NAMALWA (cell line): ENCODE measurements at places on chromosomes 5 and 9.

DNA sequence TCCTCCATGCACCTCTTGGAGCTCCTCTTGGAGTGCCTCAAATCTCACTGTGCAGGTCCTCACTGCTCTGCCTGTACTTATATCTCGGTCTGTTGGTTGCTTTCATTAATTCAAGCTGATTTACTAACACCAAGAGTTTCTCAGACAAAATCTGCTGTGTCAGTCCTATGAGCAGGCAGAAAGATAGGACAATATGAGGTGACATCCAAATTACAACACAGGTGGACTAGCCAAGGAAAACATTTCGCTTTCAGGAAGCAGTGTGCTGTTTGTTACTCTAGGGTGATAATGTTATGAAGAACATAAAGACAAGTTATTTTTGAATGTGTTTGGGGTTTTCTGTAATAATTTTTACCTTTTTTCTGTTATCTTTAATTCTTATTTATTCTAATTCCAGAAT is 264.1 kb upstream of the ANKH start:
- no peak for DNase-seq

DNA sequence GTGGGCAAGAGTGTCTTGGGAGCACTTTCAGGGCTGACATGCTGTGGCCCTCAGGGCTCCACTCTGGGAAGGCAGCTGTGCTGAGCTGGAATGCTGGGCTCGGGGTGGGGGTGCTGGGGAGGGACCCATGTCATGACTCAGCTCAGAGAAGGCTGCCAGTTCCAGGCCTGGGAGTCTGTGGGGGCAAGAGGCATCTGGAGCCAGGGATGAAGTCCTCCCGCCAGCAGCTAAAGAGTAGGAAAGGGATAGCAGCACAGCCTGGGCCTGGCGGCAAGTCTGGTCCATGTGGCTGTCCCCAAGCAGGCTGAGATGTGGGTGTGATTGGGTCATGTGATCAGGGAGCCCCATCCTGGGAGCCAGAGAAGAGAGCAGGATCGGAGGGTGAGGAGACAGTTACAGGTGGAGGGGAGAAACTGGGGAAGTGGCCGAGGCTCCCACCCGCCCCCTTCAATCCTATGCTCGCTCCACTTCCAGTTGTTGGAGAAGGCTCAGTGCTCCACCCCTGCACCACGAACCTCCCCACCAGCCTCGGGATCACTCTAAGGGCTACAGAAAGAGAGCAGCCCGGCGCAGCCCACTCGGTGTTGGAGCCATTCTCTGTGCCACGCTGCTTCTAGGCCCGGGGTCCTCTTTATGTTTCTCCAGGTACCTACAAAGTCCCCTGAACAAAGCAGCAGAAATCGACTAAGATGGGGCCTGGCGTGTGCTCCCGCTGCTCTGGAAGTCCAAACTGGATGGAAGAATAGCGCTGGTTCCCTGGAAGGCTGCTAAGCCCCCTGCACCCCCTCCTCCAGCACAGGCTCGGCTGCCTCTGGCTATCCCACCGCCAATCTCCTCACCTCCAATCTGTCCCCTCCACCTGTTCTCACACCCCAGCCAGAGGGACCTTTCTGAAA is 12.0 kb downstream of the PDGFRB start:
- DNase-seq: no peak

DNA sequence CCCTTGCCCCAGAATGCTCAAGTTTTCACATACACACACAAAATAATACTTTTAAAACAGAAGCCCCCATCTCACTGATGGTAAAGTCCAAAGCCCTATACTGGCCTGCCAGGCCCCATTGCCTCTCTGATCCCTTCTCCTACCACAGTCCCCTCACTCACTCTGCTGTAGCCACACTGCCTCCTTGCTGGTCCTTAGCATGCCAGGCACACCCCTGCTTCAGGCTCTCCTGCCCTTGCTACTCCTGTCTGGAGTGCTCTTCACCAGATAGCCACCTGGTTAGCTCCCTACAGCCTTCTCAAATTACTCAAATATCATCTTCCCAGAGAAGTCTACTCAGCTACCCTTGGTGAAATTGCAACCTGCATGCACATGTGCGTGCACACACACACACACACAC is 177.5 kb downstream of the C5orf15 start:
- no peak for DNase-seq

DNA sequence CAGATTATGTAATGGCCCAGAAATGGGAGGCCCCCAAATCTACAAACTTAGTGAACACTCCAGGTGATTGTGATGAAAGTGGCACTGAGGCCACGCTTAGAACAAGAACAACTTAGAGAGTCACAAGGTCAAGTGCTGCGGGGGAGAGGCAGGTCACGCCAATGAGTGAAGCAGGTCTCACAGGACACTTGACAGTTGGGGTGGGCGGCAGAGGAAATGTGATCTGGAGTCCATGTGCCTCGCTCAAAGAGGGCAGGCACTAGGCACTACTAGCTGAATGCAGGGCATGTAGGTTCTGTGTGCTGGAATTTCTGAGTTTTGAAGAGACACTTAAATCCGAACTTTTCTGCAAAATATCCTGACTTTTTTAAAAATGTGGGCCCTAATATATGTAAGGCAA is 193.2 kb upstream of the RORB start:
- DNase-seq: no peak

- no peak for DNase-seq
These were observed 19.7 kb downstream of the TLE4 start for GRCh38 chr9:79591458-79591857.

DNA sequence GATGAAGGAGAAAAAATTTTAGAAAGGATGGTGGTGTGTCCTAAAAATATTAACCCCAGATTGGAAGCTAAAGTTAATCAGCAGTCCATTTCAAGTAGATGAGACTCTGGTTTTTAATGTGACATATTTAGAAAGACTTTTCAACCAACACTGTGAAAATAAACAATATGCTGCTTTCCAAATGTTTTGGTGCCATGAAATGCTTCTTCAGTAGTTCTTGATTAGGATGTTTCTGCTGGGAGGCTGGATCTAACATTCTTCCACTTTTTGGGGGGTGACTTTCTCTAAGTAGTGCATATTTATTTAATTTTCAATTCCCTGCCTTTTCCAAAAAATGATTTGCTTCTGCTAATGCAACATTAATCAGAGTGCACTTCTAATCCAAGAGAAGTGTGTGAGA is 593.3 kb upstream of the DMAC1 start:
- DNase-seq: no peak

DNA sequence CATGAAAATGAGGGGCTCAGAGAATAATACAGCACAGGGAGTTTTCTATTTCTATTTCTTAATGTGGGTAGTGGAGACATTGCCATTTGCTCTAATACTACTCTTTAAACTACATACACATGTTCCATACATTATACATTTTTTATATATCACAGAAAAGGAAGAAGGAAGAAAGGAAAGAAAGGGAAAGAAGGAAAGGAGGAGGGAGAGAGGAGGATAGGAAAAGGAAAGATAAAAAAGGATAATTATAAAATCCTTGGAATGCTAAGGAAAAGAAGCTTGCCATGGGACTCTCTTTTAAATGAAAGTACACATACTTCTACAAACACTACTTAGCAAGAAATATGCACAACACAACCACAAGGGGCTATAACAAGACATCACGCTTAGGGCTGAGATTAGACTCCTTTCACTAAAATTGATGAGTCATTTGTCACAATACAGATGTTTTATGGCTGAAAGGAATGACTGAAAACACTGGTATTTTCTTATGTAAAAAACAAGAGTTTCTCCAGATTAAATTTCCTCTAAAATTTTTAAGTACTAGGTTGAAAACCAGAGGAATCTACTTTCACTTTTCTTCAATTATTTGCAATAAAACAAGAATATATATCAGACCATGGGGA is 219.8 kb downstream of the ARL15 start:
- peak; percentile 53 for DNase-seq

DNA sequence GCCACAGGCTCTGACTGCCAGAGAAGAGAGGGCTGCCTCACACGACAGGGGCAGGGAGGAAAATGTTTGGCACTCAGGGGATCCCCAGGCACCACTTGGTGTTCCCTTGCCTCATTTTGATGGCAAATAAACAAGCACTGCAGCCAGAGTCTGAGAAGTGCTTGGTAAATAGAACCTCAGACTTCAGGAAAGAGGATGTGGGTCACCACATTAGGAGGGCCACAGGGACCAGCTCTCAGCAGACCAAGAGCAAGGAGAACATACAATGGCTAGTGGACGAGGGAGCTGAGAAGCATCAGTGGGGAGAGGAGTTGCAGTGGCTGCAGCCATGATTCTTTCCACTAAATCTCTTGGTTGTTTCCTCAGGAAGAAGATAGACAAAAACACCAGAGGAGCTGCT is 413.9 kb downstream of the GADD45G start:
- DNase-seq: no peak

DNA sequence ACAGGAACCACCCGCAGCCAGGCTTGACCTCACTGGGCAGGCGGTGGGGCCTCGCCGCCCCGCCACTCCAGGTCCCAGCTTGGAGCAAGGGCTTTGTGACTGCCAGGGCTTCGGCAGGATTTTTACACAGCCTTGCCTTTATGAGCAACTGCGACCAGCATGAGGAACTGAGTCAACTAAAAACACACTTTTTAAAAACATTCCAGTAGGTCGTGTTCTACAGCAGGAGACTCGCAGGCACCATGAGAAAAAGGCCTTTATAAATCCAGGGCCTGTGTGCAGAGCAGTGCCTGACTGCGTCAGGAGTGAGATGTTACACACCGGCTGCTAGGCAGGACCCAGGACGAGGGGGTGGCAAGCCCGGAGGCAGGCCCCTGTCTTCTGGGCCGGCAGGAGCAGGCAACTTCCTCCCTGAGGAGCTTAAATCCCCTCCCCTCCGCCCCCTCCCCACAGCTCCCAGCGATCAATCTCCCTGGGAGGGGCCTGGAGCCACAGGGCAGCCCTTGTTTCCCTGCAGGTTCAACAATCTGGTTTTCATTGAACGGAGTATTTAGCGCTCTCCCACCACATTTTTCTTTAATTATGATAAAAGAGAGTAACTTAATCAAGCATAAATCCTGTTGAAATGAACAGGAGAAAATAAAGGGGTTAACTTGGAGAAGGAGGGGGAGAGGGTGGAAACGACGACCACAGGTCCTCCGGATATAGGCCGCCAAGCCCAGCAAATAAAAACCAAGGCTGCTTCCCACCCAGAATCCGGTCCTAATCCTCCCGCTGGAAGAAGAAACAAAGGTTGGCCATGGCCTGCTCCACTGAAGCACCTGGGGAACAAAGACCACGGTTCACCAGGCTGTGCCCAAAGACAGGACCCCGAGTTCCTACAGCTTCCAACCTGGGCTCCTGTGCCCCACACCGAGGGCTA is 92.5 kb downstream of the ROR2 start:
- no peak for DNase-seq
